Coronary artery (tissue), 2 donors: ENCODE measurements at places on chromosomes 1 and 21.

DNA sequence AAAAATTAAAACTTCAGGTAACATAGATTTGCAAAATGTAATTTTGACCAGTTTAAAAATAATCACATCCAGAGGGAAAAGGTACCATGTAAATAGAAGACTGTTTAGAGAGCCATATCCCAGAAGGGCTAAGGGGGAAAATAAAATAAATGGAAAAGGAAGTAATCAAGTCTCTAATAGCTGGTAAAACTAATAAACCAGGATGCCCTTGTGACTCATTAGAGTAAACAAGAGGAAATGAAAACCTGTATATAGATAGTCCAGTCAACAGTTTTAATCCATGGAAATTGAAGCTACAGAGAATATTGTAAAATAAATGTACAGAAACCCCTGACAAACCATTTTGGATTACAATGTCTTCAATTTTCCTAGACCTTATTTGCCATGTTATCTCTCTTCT lies 698.0 kb upstream of the RGS18 start:
- DNase-seq = no peak

GRCh38 chr1:167077128-167077867 lies 12.9 kb downstream of the GPA33 start:
- DNase-seq = no peak

GRCh38 chr1:99777752-99778151 lies 11.3 kb upstream of the FRRS1 start:
- DNase-seq = no peak

- no peak for DNase-seq
These were observed 12.6 kb upstream of the RCSD1 start for GRCh38 chr1:167617153-167618147.

DNA sequence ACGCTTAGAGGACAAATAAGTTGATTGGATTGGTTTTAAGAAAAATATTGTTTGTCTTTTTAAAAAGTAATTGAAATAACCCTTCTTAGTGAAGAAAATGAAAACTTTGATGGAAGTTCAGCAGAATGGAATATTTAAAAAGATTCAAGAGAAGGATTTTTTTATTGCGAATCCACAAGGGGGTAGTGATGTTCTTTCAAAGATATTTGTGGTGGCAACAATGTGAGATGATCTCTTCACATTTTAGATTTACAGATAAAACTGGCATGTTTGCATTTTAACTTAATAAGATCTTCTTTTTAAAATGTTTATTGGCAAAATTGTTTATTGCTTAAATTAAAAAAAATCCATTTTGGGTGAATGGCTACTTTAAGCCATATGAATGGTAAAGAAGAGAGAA lies 8.9 kb downstream of the CAMTA1 start:
- DNase-seq = no peak

DNA sequence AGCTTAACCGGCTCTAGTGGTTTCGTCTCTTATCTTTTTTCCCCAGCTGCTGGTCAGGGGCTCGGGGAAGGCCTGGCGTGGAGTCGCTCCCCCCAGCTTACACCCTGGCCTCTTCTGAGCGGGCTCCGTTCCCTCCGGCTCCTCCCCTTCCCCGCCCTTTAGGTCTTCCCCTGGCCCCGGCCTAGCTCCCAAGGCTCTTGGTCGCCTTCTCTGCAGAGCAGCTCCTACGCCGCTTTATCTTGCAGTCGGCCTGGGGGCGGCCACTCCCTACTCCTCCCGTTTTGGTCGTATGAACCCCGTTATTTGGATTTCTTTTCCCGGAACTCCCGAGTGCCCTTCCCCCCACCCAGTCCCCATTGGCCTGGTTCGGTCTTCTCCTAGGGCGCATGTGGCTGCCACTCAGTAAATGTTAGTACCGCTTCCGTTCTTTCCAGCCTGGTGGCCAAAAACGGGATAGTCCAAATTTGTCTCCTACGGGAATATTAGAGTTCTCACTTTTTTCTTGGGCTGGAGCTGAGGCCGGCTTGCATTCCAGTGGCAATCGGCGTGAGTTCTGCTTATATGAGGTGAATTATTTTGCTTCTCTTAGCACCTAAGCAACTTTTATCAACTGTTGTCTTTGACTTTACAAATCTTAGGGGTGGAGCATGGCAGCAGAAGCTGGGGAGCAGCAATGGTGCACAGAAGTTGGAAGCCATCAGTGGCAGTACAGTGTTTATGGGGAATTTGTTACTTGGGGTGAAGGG lies 467 bp downstream of the THRAP3 start:
- peak; percentile 93 for DNase-seq

DNA sequence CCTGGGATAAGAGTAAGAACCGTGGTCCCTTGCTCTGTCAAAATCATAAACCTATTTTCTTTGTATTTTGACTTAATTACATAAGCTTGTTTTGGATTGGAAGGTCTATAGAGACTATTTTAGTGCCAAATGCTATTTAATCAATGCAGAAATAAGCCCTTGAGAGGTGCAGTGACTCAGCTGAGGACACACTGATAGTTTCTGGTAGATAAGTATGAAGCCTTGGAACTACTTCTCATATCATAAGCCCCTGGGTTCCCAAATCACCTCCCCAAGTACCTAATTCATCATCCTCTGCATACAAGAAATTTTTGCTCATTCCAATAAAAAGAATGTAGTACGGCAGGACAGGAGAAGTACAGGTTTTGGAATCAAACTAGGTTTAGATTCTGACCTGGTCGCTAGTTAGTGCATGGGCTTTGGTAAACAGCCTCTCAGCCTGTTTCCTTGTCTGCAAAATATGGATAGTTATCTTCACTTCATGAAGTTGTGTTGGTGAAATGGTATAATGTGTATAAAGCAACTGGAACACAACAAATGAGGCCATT lies 3.3 kb upstream of the CD55 start:
- no peak for DNase-seq

DNA sequence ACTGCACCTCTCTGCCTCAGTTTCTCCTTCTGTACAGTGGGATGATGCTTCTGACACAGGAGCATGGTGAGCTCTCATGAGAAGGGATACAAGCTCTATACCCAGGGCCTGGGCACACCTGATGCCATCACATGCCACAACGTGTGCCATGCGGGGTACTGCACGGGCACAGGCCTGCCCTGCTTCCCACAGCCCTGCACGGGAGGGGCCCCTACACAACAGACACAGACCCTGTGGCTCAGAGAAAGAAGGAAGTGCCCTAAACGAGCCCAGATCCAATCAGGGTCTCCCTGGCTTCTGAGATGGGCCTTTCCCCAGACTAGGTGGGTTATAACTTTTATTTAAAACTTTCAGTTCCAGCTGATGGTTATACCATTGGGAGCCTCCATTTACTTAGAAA lies 24.6 kb downstream of the C2CD2 start:
- DNase-seq = no peak

GRCh38 chr1:42469727-42470126 lies 6.6 kb downstream of the CCDC30 start:
- DNase-seq = no peak

GRCh38 chr1:204410688-204411450 lies 748 bp downstream of the PPP1R15B start:
- DNase-seq = peak; percentile 88

DNA sequence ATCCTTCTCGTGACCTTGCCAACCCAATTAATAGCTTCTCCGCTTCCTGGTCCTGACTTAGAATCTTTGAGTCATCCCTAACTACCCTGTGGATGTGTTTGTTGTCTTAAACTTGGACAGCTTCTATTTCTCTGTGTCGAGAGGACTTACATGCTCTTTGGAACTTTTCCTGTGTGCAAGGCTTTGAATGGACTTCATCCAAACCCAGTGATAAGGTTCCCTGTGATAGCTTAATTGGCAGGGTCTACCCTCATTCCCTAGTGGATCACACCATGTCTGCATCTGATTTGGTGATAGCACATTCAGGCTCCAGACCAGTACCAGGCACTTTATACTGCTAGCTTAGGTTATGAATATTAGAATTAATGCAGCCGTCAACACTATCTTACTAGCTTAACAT lies 378.2 kb upstream of the KAZN start:
- no peak for DNase-seq

DNA sequence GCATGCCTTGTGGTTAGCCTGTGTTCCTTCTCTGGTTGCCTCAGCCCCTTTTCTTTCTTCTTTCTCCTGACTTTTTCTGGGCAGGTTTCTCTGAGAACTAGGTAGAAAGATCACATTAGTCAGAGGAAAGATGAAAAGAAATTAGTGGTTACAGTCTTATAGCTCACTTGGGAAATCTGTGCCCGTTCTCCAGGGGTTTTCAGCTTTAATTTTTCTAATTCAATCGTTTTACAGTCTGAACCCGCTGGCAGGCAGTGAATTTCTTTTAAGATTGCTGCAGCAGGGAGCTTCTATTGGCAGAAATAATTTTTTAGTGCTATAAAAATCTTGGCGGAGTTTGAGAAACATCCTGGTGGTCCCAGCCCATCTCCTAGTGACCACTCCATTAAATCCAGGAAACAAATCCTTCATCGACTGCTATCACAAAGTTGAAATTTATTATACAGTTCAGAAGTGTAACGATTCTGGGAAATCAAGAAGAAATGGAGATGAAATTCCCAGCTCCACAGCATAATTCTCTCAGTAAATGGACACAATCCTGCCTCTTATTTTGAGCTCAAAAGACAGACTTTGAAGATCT lies 113.1 kb downstream of the PCP4 start:
- DNase-seq = no peak

DNA sequence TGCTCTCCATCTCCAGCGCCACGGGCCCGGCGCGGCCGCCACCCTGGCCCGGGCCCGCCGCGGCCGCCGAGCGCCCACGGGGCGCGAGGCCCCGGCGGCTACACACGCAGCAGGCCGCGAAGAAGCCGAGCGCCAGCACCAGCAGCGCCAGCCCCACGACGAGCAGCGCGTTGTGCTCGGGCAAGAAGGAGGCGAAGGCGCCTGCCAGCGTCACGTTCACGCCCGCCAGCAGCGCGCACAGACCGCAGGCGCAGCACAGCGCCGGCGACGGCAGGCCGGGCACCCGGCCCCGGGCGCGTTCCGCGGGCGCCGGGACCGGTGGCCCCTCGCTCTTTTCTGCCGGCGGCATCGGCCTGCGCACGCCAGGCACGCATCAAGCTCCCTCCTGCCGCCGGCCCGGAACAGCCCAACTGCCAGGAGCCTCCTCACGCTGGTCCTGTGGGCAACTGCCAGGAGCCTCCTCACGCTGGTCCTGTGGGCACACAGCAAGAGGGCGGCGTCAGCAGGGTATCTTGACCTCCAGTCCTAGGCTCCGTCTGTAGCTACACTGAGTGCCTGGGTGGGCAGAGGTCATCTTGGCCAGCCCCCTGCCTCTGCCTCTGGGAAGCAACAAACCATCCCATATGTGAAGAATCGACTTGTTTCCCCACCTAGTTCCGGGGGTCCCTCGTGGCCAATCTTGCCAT lies 18.1 kb downstream of the KNCN start:
- no peak for DNase-seq

GRCh38 chr1:226569879-226570547 lies 21.4 kb downstream of the STUM start:
- DNase-seq = no peak

DNA sequence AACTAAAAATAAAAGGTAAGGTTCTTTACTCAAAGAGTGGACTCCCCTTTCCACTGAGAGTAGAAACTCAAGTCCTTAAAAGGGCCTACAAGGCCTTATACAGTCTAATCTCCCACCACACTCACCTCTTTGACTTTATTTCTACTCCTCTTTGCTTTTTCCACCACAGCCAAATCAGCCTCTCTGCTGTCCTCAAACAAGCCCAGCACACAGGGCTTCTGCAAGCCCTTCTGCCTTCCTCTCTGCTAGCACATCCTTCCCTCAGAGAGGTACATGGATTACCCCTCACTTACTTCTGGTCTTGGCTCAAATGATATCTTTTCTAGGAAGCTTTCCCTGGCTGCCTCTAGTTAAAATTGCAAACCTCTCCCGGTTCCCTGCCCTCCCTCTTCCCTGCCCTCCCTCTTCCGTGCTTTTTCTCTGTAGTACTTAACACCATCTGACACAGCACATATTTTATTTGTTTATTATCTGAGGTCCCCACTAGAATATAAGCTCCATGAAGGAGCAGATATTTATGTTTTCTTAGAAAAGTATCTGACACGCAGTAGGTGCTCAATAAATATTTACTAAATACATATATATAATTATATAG lies 1.7 kb downstream of the LYST start:
- no peak for DNase-seq

- DNase-seq = no peak
These were observed 44.6 kb downstream of the JAK1 start for GRCh38 chr1:64921771-64922170.

GRCh38 chr1:84510668-84511067 lies 4.3 kb upstream of the GNG5 start:
- no peak for DNase-seq

GRCh38 chr1:86464819-86465218 lies 3.9 kb upstream of the CLCA1 start:
- DNase-seq = no peak

- no peak for DNase-seq
These were observed 107.5 kb downstream of the HIVEP3 start for GRCh38 chr1:41811051-41811795.

- no peak for DNase-seq
These were observed 49.8 kb downstream of the LYPLAL1 start for GRCh38 chr1:219223496-219223895.

- no peak for DNase-seq
These were observed 15.8 kb downstream of the AGT start for GRCh38 chr1:230698130-230698529.

DNA sequence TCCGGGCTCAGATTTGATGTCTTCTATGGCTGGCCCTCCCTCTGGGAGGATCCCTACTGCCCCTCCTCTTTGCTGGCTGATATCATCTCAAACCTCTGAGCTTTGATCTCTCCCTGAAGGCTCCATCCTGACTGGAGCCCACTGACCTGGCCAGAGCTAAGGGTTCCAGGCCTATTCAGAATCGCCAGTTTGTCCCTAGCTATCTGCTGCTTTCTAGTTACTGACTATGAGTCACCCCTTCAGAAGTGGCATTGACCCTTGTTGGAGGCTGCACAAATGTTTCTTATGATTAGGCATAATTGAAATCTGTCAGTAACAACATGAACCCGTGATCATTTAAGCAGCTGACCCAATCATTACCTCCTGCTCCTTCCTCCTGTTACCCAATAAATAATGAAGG lies 87.1 kb downstream of the ABCA4 start:
- DNase-seq = no peak

- DNase-seq = no peak
These were observed 3.7 kb downstream of the ATP1A1 start for GRCh38 chr1:116376729-116377086.
